GM23248 (cell line): ENCODE measurements at places on chromosomes 4 and X. TPM values are rescaled to one million over a fixed set of nuclear protein-coding genes. Genes with fewer than 3 reads are reported as not detected.

- DNase-seq: no peak
Measured at GRCh38 chr4:26877961-26878360, 17.3 kb downstream of the STIM2 start.

GRCh38 chr4:147991543-147992283, 259.8 kb downstream of the ARHGAP10 start:
- no peak for DNase-seq

GRCh38 chr4:147755561-147756295, 23.8 kb downstream of the ARHGAP10 start:
- DNase-seq: peak; percentile 74

GRCh38 chrX:1412551-1413161, 20.7 kb upstream of the SLC25A6 start:
- no peak for DNase-seq

GRCh38 chr4:128915544-128915943, 106.0 kb downstream of the JADE1 start:
- no peak for DNase-seq

DNA sequence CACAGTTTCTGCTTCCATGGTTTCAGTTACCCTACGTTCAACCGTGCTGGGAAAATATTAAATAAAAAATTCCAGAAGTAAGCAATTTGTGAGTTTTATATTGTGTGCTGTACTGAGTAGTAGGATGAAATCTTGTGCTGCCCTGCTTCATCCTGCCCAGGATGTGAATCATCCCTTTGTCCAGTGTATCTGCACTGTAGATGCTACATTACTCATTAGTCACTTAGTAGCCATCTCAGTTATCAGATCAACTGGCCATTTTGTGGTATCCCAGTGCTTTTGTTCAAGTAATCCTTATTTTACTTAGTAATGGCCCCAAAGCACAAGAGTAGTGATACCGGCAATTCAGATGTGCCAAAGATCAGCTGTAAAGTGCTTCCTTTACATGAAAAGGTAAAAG, 97.9 kb downstream of the COX18 start:
- peak; percentile 90 for DNase-seq

DNA sequence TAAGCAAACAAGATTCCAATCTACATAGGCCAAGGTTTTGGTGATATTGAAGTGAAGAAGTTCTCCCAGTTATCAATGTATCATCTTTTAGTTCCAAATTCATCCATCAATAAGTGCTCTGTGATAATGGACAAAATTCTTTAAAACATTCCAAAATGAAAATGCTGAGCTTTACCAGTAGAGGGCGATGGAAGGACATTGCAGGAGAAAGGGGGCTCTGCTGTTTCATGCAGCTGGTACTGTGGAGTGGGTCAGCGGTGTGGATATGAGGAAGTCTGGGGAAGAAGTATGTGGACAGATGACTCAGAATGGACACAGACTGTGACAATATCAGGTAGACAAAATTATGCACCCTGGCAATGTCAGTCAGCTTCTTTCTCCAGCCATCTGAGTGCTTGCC, 46.6 kb upstream of the HS6ST2 start:
- peak; percentile 19 for DNase-seq

- DNase-seq: peak; percentile 31
Measured at GRCh38 chr4:101307899-101308298, 39.4 kb downstream of the PPP3CA start.

GRCh38 chr4:57187246-57187645, 77.1 kb upstream of the IGFBP7 start:
- peak; percentile 71 for DNase-seq

DNA sequence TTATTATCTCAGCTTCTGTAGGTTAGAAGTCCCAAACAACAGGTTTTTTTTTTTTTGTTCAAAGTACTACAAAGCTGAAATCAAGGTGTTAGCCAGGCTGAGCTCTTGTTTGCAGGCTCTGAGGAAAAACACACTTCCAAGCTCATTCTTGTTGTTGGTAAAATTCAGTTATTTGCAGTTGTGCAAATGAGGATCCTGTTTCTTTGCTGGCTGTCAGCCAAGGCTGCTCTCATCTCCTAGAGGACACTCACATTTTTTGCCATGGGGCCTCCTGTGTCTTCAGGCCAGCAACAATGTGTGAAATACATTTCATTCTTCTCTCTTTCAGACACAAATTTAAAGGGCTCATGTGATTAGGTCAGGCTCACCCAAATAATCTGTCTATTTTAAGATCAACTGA, 60.3 kb upstream of the HSD17B10 start:
- DNase-seq: peak; percentile 61

- no peak for DNase-seq
Measured at GRCh38 chr4:52358883-52359321, 300.2 kb downstream of the USP46 start.

GRCh38 chr4:22508376-22508775, 7.5 kb downstream of the ADGRA3 start:
- no peak for DNase-seq

GRCh38 chr4:75048208-75048879, 115.4 kb downstream of the PARM1 start:
- DNase-seq: no peak

GRCh38 chrX:135315864-135316263, 6.6 kb downstream of the ETDC start:
- no peak for DNase-seq

- no peak for DNase-seq
Measured at GRCh38 chrX:72141372-72142004, 9.8 kb upstream of the RTL5 start.

DNA sequence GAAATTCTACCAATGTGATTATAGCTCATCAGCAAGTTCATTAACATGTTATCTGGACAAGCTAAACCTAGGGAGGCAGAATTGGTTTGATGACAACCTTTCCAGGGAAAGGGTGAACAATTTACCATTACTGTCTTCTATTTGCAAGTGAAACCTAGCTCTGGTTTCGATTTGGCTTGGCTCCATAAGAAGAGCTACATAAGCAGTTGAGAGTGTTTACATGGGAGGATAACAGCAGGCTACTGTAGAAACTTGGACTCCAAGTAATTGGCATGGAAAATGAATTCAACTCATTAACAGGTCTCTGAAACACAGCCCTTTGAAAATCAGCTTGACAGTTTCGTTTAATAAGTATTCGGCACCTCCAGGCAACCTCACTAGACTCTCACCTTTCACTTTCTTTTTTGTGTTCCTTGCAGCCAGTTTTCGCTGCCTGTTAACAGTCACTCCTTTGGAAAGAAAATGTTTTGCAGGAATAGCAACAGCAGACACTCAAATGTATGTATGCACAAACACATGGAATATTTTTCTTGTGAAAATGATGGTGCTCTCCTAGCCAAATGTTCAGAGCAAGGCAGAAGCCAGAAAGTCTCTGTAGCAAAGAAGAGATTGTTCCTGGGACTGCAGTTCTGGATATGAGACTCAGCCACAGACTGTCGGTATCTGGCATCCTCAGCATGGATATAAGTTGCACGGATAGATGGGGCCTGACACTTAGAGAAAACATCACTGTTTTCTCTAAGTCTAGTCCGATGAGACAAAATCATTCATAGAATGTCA, 27.5 kb downstream of the POU3F4 start:
- no peak for DNase-seq

GRCh38 chr4:56871371-56871866, 36.3 kb upstream of the REST start:
- no peak for DNase-seq

DNA sequence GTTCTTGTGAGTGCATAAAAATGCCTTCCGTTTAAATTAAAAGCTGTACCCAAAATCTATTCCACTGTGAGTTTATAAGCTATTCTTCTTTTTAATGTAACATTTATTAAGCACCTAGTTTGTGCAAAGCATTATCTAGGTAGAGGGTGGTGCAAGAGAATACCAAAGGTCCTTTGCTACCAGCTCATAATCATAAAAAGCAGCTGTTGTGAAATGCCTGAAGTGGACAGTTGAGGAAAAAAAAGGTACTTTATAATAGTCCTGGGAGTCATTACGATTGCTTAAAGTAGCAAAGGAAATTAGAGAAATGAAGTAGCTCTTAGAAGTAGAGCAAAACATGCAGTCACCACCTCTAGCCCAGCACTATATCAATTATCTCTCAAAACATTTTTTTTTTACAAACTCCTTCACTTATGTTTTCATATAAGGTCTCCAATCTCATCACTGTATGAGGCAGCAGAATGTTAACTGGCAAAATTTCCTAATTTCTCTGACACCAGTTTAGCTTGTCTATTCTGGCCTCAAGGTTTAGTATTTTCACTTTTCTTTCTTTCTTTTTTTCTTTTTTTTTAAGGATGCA, 2.1 kb downstream of the MBNL3 start:
- no peak for DNase-seq

DNA sequence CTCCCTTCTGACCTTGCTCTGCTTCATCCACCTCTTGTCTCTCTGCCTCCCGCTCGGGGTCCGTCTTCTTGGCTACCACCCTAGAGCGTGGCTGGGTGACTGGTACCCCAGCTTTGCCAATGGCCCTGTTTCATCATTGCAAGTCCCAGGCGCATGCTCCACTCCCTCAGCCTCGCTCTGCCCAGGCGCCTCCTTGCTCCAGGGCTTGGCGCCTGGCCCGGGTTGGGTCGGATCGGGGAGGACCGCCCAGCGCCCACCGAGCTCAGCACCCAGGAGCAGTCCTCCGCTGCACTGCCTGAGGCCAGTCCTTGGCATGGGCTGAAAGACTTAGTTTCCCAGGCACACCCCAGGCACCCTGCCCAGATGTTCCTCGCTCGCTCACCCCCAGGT, 577 bp downstream of the BGN start:
- peak; percentile 70 for DNase-seq

GRCh38 chr4:13236485-13236884, 247.7 kb downstream of the RAB28 start:
- DNase-seq: no peak

GRCh38 chrX:46690818-46691217, 68.1 kb downstream of the SLC9A7 start:
- DNase-seq: no peak

DNA sequence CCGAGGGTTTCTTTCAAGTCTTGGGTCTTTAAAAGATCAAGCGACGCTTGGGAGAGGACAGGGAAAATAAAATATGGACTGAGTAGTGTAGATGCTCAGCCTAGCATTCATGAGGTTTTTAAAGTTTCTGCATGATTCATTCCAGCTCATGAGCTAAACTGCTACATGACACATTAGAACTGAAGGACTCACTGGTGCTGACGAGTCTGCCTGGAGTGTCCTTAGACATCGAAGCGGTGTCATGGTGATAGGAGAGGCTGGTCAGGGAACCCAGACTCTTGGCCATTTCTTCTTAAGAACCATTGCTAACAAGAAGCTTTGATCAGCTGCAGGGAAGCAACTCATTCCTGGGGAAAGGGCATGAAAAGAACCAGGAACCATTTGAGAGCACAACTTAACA, 158.6 kb downstream of the TRIML1 start:
- peak; percentile 27 for DNase-seq

DNA sequence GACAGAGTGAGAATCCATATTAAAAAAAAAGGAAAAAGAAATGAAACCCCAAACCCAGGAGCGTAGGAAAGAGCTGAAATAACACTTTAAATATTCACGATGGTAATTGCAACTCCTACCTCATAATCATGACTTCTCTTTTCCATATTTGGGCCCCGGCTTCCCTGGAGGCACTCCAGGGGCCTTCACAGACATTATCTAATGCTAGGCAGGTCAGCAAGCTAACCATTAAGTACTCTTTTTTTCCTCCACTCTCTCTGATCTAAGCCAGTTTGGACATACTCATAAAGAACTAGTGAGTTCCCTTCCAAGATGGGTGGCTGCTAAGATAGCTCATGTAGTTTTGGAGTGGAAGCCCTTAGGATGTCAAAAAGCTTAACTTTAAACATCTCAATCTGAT, 83.2 kb downstream of the SH3KBP1 start:
- peak; percentile 5 for DNase-seq

GRCh38 chrX:100600758-100601157, 16.0 kb downstream of the TNMD start:
- DNase-seq: no peak

- peak; percentile 69 for DNase-seq
Measured at GRCh38 chrX:119690921-119691716, 1.8 kb downstream of the SEPTIN6 start.

DNA sequence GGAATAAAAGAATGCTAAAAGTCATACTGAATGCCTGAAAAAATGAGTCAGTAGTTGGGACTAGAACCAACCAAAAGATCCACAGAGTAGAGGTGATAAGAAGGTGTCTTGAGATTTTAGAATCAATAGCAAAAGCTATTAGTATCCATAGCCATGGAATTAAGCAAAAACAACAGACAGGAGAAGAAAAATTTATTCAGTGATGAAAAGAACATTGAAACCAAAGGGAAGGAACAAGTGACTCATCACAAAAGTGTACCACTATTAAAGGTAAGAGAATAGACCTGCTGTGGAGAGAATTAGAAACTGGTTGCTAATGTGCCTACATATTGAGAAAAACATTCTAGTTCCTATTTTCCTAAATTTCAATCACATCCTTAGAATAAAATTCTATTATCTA, 182.0 kb upstream of the NEIL3 start:
- no peak for DNase-seq

DNA sequence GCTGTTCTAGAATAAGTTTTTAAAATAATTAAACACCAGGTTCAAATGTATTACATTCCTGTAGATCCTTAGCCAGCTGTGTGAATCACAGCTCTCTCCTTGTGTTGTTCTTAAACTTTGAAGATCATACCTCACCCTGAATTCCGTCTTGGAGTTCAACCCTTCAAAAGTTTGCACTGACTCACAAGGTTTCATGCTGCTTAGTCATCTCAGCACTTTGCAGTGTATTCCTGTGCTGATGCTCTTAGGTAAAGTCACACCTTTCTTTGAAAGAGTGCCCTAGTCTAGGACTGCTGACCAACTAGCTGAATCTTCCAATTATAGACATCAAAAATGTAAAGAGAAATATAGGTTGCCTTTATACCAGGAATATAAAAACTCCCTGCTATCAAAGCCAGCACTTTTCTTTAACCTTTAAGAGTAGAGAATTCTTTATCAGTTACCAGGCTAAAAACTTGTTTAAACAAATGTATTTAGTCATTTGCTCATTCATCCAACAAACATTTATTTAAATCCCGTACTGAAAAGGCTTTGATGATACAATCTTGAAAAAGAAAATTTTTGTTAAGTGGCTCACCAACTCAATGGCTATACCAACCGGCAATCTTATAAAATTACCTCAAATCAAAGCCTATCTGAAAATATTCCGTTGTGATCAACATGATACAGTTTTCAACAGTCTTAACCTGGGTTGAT, 169.7 kb downstream of the RAP1GDS1 start:
- DNase-seq: peak; percentile 91

GRCh38 chr4:105130945-105131344, 15.7 kb upstream of the TET2 start:
- DNase-seq: no peak

- DNase-seq: peak; percentile 55
Measured at GRCh38 chr4:52234561-52235440, 183.7 kb downstream of the SPATA18 start.

CSN1S1 gene
- not detected in 2 replicates for total RNA-seq

DCAF4L1 gene
- total RNA-seq: 0.13 TPM in 1 of 2 replicates, not detected in the other

TMSB15A gene
- 1.0 and 1.4 TPM in 2 replicates for total RNA-seq

ATP2B3 gene
- not detected in 2 replicates for total RNA-seq

MAGEC1 gene
- not detected in 2 replicates for total RNA-seq

VCX3A gene
- not detected in 2 replicates for total RNA-seq

SATL1 gene
- total RNA-seq: not detected in 2 replicates

NAP1L5 gene
- 0.89 and 8.8 TPM in 2 replicates for total RNA-seq

CD38 gene
- not detected in 2 replicates for total RNA-seq
